CD4-positive, alpha-beta memory T cell (primary cell): ENCODE measurements at places on chromosomes 1 and 21.

DNA sequence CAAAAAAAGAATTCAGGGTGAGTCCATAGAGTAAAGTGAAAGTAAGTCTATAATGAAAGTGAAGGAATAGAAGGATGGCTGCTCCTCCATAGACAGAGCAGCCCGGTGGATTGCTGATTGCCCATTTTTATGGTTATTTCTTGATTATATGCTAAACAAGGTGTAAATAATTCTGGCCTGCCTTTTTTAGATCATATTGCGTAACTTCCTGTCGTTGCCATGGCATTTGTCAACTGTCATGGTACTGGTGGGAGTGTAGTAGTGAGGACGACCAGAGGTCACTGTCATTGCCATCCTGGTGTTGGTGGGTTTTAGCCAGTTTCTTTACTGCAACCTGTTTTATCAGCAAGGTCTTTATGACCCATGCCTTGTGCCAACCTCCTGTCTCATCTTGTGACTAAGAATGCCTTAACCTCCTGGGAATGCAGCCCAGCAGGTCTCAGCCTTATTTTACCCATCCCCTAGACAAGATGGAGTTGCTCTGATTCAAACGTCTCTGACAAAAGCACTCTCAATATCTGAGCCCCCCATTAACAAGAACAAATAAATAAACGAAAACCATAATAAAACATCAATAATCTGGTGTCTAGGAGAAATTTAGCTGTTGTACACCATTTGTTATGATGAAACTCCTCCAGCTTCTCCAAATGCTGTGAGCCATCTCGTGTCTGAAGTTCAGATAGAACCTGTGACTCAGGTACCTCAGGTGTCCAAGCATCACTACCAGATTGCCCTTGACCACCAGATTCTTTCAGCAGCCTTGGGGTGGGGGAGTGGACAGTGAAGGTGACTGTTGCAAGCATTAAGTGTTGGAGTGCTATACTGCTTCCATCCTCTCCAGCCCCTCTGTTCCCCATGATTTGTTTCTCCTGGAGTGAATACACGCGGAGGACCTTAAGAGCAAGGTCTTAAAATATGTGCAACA, 36.0 kb downstream of the EBNA1BP2 start:
- DNase-seq, result no peak

DNA sequence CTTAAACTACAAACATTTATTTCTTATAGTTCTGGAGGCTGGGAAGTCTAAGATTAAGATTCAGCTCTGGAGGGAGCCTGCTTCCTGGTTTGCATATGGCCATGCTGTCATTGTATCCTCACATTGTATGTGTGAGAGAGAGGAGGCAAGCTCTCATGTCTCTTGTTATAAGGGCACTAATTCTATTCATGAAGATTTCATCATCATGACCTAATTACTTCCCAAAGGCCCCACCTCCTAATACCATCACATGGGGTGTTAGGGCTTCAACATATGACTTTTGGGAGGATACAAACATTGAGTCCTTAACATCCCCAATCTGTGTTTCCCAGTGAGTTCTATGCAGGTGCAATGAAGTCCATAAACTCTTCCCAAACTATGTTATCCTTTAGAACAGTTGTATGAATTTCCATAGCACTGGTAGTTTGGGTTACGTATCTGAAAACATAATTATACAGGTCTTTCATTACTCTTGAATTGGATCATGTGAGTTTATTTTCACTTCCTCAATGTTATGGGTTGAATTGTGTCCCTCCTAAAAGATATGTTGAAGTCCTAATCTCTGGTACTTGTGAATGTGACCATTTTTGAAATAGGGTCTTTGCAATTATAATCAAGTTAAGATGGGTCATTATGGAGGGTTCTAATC, 124.2 kb downstream of the RUNX1 start:
- no peak for DNase-seq

DNA sequence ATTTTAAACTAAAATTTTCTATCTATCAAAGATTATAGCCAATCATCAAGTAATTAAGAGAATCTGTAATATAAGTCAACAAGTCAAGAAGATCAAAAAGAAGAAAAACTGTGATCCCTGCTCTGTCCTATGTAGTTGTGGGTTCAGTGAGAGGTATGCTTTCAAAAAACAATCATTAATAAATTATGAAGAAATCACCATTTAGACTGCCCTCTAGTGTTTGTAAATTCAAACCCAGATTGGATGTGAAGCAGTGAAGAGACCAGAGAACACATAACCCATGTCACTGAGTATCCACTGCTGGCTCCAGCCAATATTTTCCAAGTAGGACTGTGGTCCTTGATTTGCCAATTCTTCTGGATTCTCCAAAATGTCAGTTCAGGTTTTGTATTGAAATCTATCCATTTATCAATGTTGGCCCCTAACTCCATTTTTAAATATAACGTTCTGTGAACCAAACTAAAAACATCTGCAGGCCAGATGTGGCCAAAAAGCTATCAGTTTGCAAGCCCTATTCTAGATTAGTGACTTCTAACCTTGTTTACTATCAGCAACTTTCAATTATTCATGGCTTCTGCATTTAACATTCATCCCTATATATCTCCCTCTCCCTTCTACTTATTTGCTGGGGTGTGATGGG, 467.5 kb upstream of the CXADR start:
- no peak for DNase-seq

- DNase-seq, result no peak
Observed at GRCh38 chr1:223137455-223138085, 5.5 kb downstream of the TLR5 start.

- DNase-seq, result no peak
Observed at GRCh38 chr1:100219883-100220282, 29.8 kb downstream of the DBT start.

DNA sequence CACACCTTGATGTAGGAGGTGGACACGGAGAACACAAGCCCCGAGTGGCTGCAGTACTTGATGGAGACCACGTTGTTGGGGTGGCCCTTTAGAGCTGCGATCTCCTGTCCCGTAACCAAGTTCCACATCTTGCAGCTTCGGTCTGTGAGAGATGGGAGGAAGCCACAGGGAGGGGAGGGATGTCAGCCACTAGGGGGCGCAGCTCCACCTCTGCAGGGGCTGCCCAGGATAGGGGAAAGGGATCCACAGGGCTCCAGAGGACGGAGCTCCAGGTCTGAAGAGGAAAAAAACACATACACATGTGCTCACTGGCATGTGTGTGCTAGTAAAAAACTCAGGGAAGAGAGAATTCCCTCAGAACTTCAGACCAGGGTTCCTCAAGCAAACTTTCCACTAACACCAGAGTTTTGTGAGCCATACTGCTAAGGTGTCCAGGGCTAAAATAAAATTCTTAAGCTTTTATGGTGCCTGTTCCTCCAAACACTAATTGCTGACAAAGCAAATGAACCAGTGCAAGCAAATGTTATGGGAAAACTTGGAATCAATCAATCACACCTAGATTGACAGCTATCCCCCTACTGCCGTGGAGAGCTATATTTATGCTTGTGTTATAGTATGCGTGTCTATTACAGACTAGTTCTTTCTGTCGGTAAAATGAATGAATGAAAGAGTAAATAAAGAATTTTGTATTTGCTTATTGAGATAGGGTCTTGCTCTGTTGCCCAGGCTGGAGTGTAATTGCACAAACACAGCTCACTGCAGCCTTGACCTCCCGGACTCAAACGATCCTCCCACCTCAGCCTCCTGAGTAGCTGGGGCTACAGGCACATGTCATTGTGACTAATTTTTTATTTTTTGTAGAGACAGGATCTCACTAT, 43.7 kb downstream of the KIF21B start:
- DNase-seq, result peak; percentile 53

DNA sequence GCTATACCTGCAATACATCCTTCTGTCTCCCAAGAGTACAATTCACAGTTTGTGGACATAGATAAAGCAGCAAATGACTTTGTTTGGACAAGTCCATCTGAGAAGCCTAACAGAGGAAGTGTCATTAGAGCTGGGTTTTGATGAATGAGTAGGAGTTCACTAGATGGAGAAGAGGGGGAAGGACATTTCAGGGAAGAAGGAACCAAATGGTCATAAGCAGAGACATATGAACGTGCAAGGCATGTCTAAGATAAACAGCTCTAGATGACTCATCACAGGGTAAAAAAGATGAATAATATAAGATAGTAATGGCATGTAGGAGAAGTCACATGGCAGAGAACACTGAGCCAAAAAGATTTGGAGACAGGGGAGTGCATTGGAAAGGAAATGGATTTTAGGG, 54.5 kb downstream of the HMGB4 start:
- DNase-seq, result no peak

DNA sequence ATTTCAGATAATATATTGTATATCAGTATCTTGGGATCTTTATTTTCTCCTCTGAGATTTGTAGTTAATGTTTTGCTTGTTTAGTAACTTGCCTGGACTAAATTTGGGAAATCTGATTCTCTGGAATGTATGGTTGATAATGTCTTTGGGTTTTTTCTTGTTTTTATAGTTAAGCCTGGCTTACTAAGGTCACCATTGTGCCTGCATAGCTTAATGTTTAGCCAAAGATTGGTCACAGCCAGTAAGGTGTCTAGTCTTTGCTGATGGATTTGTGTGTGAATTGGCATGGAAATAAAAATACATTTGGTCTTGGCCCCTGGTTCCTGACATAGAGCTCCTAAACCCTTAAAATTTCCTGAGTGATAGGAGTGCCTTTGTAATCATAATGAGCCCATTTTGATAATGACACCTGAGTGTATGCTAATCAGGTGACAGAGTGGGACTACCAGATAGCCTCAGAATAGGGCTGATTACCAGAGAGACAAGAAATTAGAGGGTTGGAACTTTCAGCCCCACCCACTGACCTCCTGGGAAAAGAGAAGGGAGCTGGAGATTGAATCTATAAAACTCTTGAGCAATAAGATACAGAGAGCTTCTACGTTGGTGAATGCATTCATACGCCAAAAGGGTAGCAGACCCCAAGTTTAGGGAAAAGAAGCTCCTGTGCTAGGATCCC, 47.9 kb upstream of the NUF2 start:
- DNase-seq, result no peak

- DNase-seq, result no peak
Observed at GRCh38 chr1:36297062-36297461, 9.1 kb upstream of the SH3D21 start.

- no peak for DNase-seq
Observed at GRCh38 chr21:41396558-41397075, 29.4 kb upstream of the MX1 start.

- DNase-seq, result no peak
Observed at GRCh38 chr1:8274352-8274751, 43.6 kb upstream of the SLC45A1 start.

DNA sequence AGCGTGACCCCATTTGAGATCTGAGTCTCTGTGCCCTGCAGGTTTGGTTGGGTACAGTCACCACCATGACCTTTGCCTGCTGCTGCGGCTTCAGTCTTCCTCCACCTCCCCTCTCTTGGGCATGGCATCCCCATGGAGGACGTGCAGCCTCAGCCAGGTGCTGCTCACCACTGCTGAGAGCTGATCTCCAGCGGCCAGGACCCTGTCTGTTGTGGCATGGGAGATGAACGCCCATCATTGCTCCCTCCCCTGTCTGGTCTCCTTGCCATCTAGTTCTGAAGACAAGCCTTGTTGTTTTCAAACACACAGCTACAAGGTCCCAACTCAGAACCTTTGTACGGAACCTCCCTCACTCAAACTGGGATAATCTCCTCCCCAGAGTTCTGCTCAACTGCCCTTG, 19.2 kb upstream of the PKP1 start:
- no peak for DNase-seq

DNA sequence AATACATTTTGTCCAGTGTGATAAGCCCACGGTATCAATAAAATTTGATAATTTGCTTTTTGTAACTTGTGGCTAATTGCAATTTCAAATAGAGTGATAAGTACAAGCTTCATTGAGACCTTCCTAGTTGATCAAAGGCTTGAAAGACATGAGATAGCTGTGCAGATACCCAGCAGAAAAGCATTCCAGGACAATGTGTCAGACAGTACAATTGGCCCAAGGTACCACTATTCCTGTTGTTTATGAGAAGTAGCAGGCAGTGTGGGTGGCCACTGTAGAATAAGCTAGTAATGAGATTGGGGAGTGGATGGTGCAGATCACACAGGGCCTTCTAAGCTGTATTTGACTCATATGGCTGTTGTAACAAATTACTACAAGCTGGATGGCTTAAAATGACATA, 182.2 kb downstream of the AMY1C start:
- DNase-seq, result no peak

DNA sequence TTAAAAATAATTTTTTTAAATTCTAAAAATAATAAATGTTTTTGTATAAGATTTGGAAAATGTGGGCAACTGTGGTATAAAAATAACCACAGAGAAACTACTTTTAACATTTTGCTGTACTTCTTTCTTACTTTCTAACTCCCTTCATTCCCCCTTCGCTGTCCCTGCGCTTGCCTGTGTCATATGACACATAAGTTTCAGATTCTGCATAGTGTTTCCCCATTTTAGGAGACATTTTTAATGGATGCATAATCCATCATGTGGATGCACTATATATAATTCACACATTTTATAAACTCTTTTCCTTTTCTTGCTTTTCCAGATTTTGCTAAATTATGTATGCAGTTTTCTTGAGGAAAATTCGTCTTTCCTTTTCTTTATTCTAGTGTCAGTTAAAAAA, 16.3 kb downstream of the ATG4C start:
- DNase-seq, result no peak

GRCh38 chr1:1941211-1941841, 22.2 kb upstream of the TMEM52 start:
- no peak for DNase-seq

- no peak for DNase-seq
Observed at GRCh38 chr1:198701766-198702539, 63.1 kb downstream of the PTPRC start.

GRCh38 chr1:56838759-56839158, 15.8 kb upstream of the C8A start:
- DNase-seq, result no peak

DNA sequence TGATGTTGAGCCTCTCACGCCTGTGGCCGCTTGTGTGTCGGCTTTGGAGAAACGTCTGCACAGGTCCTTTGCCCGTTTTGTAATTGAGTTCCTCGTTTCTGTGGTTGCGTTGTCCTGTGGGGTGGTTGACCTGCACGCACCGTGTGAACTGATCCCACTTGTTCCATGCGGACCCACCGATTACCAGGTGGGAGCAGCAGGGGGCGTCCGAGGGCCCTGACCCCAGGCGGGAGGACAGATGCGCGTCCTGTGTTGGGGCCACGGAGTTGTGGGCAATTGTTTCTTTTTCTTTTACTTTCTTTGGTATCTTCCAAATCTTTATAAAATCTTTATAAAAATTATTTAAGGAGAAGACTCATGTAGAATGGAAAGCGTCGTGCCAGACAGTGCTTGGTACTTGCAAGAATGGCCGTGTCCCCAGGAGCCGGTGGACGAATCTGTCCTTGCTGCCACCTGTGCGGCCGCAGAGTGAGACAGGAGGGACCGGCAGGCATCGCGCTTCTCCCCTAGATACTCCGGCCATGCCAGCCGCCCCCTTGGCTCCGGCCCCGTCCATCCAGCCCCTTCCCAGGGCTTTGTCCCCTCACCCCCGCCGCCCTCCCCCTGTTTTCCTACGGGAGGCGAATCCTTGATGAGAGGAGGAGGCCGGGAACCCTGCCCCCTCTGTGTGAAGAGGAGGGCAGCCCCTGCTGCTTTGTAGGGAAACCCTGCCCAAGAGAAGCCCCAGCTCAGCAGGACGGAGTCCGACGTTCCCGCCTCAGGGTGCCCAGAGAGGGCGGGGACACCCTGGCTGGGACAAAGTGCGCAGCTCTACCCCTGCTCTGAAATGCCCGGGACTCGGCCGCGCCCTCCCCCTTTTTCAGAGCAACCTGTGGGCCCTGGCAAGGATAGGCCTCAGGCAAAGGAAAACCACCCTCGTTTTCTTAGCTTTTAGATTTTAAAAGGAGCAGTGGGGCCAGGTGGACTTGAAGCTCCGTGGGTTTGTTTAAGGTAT, 41.7 kb downstream of the PRKCZ start:
- peak; percentile 25 for DNase-seq

- DNase-seq, result no peak
Observed at GRCh38 chr1:6762060-6762459, 23.2 kb upstream of the CAMTA1 start.
